ENCODE measurements at places on chromosomes 2 and 18.

DNA sequence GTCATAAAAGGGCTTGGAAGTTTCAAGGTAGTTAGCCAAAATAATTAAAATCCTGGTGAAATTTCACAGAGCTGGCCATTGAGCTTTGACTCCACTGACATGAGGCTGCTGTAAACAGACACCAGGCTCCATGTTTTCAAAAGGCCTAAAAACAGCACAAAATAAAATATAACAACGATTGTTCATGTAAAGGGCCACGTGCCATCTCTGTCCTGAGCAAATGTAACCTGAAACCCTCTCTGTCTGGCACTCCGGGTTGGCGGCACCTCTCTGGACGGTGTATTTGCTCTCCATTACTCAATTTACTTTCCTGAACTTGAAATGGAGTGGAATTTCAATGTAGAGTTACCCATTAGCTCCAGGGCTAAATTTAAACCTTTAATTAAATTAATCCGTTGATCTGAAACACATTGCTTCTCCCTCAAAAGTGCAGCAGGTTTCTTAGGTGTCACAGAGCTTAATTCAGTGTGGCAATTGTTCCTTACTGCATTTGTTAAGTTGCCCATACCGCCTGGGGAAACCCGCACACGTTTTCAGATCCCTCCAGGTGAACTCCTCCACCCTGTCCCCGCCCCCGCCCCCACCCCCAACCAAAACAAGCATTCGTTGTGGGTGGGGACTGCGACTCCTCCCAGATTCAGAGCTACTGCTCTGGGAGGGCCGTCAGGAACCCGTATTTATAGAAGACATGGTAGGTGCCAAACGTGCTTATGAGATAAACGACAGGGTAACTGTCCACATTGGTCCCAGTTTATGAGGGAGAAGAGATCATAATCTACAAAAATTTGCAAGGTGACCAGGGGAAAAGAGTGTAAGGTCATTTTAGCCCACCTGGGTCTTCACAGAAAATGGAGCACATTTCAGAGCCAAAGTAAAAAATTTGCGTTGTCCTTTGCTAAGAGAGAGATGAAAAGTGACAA is 1.2 kb upstream of the CABLES1 start:
- peak; percentile 57 for DNase-seq
- H3K36me3 ChIP-seq: no peaks in the 10 kb centered on the region

- peaks cover 17% of the 10 kb centered on the region for H3K36me3 ChIP-seq
- H3K4me1 ChIP-seq: peaks cover under 1% of the 10 kb centered on the region
- DNase-seq: no peak
- H3K27me3 ChIP-seq: no peaks in the 10 kb centered on the region
- no peak overlapping the region for H3K4me3 ChIP-seq
- no peak overlapping the region for H3K27ac ChIP-seq
These were observed 44.8 kb downstream of the REV1 start for GRCh38 chr2:99445065-99445464.

DNA sequence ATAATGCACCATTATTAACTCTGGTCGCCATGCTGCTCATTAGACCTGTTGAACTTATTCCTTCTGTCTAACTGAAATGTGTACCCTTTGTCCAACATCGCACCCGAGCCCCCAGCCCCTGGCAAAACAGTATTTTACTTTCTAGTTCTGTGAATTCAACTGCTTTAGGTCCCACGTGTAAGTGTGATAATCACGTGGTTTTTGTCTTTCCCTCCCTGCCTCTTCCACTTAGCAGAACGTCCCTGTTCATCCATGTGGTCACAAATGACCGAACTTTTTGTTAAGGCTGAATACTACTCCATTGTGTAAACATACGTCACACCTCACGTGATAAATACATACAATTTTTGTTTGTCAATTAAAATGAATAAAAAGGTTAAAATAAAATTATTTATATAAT is 826.9 kb downstream of the DCDC2C start:
- H3K27me3 ChIP-seq: no peaks in the 10 kb centered on the region
- no peak overlapping the region for H3K27ac ChIP-seq
- no peaks in the 10 kb centered on the region for H3K36me3 ChIP-seq
- H3K4me3 ChIP-seq: no peak overlapping the region
- DNase-seq: no peak

DNA sequence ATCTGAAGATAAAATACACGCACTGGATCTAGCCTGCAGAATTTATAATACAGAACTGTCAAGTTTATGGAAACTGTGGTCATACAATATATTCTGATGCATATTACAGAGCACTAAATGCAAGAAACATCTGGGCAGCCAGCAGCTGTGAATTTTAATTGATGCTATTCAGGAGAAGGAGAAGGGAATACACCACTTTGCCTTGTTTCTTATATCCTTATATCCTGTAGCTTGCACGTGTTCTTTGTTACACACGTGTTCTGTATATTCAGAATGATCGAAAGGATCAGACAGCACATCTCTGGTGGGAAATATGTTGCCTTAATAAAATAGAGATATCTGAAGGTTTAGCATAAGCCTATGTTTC is 335.8 kb downstream of the AGPS start:
- DNase-seq: no peak
- H3K36me3 ChIP-seq: no peaks in the 10 kb centered on the region
- H3K27me3 ChIP-seq: peaks cover 30% of the 10 kb centered on the region
- H3K27ac ChIP-seq: no peak overlapping the region
- no peak overlapping the region for H3K4me3 ChIP-seq

DNA sequence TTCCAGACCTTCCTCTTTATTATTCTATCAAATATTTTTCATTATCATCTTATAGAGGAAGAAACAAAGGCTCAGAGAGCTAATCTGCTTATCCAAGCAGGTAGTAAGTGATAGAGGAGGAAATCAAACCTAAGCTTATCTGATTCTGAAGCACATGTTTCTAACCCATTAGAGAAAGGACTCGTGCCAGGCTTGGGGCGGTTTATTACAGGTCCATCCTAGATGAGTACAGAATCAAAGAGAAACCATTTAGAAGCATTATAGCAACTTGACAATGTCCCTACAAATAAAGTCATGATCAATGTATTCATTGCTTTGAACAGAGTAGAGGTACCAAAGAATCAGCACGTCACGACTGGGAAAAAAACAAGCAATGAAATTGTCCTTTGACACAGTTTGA is 303.0 kb downstream of the CYRIA start:
- H3K27ac ChIP-seq: no peak overlapping the region
- H3K27me3 ChIP-seq: no peaks in the 10 kb centered on the region
- no peaks in the 10 kb centered on the region for H3K36me3 ChIP-seq
- DNase-seq: no peak

DNA sequence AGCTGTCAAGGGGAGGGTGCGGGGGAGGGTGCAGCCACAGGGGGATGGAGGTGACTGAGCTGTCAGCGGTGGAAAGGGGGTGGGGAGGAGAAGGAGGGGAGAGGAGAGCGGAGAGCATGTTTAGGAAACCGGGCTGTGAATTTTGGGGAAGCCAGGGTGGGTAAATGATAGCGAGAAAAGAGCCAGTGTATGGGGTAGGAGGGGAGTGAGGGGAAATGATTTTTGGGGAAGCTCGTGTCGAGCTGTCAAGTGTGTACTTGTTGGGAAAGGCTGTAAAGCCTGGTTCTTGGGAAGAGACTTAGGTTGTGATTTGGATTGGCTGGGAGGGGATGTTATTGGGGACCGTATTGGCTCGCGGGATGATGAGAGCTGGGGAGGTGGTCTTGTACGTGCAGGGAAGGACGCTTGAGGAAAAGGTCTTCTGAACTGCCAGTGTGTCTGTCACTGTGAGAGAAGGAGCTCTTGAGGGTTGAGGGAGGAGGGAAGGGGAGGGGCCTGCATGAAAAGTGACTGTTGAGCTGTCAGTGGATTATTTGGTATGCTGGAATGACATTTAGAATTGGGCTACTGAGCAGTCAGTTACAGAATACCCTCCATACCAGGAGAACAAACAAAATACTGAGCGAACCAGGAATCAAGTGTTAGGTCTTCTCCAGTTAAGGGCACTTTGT is 1.0 kb downstream of the UBR3 start:
- H3K4me3 ChIP-seq: peak overlapping the region; percentile 89
- DNase-seq: peak; percentile 67
- no peaks in the 10 kb centered on the region for H3K27me3 ChIP-seq
- H3K27ac ChIP-seq: peak overlapping the region; percentile 83
- peaks cover 10% of the 10 kb centered on the region for H3K36me3 ChIP-seq

- no peaks in the 10 kb centered on the region for H3K4me1 ChIP-seq
- no peaks in the 10 kb centered on the region for H3K36me3 ChIP-seq
- DNase-seq: no peak
These were observed 72.2 kb downstream of the CRIM1 start for GRCh38 chr2:36427790-36428243.

GRCh38 chr2:71561441-71562267 is 108.3 kb downstream of the DYSF start:
- no peak overlapping the region for H3K4me3 ChIP-seq
- no peaks in the 10 kb centered on the region for H3K4me1 ChIP-seq
- H3K27me3 ChIP-seq: no peaks in the 10 kb centered on the region

DNA sequence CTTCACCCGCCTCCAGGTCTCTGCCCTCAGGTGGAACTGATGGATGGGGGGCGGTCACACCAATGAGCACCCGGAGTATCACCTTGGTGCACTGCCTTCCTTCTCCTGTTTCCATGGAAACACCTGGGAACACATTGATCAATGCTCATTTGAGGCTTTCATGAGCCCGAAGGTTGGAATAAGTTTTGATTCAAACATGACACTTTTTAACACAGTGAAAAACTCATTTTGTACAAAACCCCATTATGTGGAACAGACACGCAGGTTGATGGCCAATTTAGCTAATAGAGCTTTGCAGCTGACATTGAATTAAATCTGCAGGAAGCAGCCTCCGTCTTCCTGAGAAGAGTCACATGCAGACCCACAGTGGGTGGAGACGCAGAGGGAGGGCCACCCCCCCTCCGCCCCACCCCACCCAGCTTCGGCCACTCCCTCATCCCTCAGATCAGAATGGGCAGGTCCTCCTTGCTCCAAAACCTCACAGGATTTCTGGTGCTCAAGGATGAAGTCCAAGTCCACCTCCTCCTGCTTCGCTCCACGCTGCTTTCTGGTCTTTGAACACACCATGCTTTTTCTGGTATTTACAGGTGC is 96.0 kb upstream of the MYCN start:
- H3K27me3 ChIP-seq: peaks cover 4% of the 10 kb centered on the region
- no peak overlapping the region for H3K27ac ChIP-seq
- H3K36me3 ChIP-seq: no peaks in the 10 kb centered on the region
- no peak for DNase-seq
- no peak overlapping the region for H3K4me3 ChIP-seq

GRCh38 chr2:22035361-22035830 is 911.6 kb downstream of the TDRD15 start:
- no peak for DNase-seq
- H3K27me3 ChIP-seq: no peaks in the 10 kb centered on the region
- no peak overlapping the region for H3K27ac ChIP-seq
- no peak overlapping the region for H3K4me3 ChIP-seq
- no peaks in the 10 kb centered on the region for H3K4me1 ChIP-seq
- H3K36me3 ChIP-seq: no peaks in the 10 kb centered on the region

DNA sequence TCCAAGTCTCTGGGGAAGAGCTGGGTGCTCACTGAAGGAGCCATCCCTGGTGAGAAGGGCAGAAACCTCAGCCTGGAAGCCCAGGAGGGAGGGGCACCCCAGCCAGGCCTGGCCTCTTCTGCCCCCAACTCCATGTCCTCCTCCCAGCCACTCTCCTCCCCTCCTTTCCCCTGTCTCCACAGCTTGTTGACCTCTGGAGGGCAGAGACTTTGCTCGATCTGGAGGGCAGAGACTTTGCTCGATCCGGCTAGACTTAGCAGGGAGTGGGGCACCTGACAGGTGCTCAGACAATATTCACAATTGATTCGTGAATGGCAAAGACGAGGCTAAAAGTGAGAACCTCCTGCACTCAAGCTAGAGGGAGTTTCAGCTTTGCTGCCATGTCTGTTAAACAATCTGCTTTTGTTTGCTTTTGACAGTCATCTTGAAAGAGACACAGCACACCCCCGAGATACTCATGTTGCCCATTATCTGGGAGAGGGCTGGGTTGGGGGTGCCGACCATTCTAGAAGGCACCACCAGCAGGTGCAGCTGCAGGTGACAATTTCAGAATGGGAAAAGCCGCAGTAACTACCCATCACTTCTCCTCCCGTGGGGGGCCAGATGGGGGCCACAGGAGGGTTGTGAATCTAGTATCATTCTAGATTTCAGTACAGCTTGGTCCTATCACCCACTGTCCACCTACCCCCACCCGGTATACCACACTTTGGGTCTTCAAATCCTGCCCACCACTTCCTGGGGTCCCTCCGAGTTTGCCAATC is 54.8 kb downstream of the DNMT3A start:
- H3K36me3 ChIP-seq: peaks cover 37% of the 10 kb centered on the region
- H3K27ac ChIP-seq: peak overlapping the region; percentile 99
- peak overlapping the region; percentile 53 for H3K4me3 ChIP-seq

DNA sequence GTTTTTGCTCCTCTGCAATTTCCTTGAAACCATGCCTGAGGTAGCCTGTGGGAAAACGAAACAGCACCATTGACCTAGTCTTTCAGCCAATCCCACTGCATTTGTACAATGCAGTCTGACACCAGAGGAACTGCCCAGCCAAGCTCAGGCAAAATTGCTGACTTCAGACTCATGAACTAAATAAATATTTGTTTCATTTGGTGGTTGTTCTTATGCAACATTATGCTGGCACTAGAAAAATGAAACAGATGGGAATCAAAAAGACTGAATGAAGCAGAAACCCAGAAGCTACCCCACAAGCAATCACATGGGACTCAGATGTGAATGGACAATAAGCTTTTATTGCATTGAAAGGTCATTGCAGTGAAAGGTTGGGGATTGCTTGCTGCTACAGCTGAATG is 1.7 kb downstream of the NAT8 start:
- H3K36me3 ChIP-seq: no peaks in the 10 kb centered on the region
- H3K4me3 ChIP-seq: no peak overlapping the region
- no peak overlapping the region for H3K27ac ChIP-seq

DNA sequence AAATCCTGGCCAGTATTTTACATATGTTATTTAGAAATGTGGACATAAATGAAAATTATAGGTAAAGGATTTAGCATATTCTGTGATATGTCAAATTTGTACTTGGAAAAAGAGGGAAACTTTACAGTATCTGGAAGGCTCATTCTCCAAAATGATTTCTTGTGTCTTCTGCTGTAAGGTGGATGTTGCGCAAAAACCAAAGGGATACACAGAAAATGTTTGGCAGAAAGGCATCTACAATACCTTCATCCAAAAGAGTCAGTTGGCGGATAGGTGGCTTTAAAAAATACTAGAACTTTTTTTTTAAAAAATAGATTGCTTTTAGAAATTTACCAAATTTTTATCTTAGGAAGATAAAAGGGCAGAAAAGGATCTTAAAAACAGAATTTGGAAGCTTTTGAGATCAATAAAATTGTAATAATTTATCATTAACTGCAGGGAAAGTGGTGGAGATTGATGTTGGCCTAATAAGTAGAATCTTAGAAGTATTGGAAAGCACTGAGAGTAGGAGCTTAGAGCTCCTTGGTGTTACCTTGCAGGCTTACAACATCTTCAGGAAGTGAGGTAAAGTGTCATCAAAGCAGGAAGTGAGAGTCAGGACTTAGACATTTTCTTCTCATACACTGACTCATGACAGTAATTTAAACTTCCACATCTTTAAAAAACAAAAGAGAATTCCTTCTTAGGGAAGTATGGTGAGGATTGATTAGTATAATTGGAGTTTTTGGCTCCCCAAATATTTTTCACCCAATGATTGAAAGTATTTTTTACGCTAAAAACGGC is 2.1 kb downstream of the NABP1 start:
- peaks cover 41% of the 10 kb centered on the region for H3K36me3 ChIP-seq
- DNase-seq: no peak
- peak overlapping the region; percentile 100 for H3K27ac ChIP-seq
- peak overlapping the region; percentile 99 for H3K4me3 ChIP-seq

- no peak overlapping the region for H3K4me3 ChIP-seq
- H3K4me1 ChIP-seq: no peaks in the 10 kb centered on the region
- H3K36me3 ChIP-seq: no peaks in the 10 kb centered on the region
- H3K27ac ChIP-seq: no peak overlapping the region
These were observed 60.4 kb downstream of the DHRS9 start for GRCh38 chr2:169129703-169130243.

All from activated naive CD4-positive, alpha-beta T cell treated with anti-CD3 and anti-CD28 coated beads, Interleukin-2, amount 10 ng/mL, durations not matched to agents 7 days and 5 days (primary cell).